Activated T-helper 17 cell treated with anti-CD3 and anti-CD28 coated beads, Interleukin-2, amount 50 U/mL, for 72 hours (primary cell): ENCODE measurements at places on chromosomes 4 and X.
A peak's percentile ranks its signal among the peaks of the same experiment; 100 is the strongest.

- ATAC-seq: no peak
Measured at GRCh38 chrX:372856-373640, 13.7 kb downstream of the PPP2R3B start.

GRCh38 chrX:39506131-39506530 lies 591.6 kb downstream of the BCOR start:
- ATAC-seq: no peak

GRCh38 chr4:123398853-123399626 lies 2.4 kb downstream of the SPRY1 start:
- peak; percentile 55 for ATAC-seq

GRCh38 chr4:8402181-8402597 lies 38.3 kb downstream of the ACOX3 start:
- ATAC-seq: no peak
